ENCODE measurements at places on chromosomes 12 and 14.
A peak's percentile ranks its signal among the peaks of the same experiment; 100 is the strongest.

DNA sequence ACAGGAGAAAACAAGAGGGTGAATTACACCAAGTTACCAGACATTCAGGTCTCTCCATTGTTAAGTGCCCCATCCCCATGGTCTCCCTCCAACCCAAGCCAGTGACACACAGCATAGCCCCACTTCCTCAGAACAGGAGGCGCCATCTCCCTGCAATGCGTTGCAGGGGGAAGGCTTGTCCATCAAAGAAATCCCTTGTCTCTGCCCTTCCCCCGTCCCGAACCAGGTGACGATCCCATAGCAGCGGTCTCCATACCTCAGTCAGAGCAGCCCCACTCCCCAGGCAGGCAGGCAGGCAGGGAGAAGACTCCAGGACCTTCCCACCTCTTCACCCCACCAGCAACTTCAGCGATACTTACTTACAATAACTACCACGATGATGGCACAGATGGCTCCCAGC is 5.9 kb downstream of the VAMP1 start:
- DNase-seq = no peak

GRCh38 chr14:39302124-39302810 is 68.6 kb downstream of the MIA2 start:
- no peak for DNase-seq

DNA sequence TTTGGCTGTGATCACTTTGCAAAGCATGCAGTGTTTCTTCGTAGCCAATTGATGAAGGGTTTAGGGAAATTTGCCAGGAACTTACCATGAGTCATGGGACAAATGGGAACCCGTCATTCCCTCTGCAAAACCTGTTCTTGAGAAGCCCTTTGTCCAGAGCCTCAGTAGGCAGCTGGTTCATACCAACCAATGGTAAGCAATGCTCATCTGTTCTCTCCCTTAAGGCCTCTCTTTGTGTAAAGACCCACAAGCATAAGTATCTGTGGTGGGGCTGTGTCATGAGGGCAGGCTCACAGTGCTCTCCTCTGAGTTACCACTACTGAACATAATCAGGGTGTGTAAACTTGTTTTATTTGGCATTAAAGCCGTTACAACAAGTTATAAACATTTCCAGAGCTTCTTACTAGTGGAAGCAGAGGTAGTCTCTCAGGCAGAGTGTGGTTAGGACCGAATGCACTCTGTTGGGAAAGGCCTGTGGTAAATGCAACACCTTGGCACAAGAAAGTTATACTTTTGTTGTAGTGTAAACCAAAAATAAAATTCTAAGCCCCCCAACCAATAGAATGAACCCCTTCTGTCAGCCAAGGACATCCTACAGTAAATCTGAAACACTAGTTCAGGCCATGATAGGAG is 119.8 kb downstream of the SINHCAF start:
- DNase-seq = no peak

GRCh38 chr14:69325646-69326265 is 65.8 kb downstream of the GALNT16 start:
- no peak for DNase-seq

- DNase-seq = no peak
Observed at GRCh38 chr12:904010-904414, 45.5 kb downstream of the RAD52 start.

DNA sequence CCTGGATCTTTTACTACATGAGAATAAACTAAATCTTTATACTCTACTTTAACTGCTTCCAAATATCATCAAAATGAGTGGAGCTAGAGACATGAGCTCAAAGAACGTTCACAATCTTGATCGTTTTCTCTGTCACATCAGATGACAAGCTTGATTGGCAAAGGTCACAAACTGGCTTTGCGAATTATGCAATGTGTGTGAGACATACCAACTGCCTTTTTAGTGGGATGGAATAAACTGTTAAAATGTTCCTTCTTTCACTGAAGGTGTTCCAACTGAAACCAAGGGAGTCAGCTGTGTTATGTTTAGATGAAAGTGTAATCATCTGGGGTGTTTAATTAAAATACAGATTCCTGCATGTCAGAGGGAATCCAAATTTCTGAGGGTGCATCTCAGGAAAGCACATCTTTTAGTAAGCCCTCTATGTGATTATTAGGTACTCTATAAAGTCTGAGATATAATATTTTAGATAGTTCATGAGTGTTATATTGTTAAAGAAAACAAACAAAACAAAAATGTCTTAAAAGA is 21.9 kb downstream of the KITLG start:
- DNase-seq = no peak

DNA sequence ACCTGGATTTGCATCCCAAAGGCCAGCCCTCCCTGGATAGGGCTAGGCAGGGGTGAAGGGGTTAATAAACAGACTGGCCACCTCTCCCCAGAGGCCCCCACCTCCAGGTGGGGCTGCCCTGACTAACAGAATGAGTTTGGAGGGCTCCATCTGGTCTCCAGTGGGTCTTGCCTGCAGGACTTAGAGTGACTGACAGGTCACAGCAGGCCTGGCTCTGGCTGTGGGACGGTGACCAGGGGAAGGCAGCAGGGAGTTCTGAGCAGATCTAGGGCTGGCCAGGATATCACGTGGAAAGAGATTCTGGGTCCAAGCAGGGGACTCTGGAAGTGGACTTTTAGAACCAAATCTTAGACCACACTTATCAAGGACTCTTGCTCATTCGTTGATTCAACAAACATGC is 40.9 kb upstream of the LHX5 start:
- no peak for DNase-seq

GRCh38 chr12:25023808-25024207 is 74.9 kb upstream of the BCAT1 start:
- no peak for DNase-seq

DNA sequence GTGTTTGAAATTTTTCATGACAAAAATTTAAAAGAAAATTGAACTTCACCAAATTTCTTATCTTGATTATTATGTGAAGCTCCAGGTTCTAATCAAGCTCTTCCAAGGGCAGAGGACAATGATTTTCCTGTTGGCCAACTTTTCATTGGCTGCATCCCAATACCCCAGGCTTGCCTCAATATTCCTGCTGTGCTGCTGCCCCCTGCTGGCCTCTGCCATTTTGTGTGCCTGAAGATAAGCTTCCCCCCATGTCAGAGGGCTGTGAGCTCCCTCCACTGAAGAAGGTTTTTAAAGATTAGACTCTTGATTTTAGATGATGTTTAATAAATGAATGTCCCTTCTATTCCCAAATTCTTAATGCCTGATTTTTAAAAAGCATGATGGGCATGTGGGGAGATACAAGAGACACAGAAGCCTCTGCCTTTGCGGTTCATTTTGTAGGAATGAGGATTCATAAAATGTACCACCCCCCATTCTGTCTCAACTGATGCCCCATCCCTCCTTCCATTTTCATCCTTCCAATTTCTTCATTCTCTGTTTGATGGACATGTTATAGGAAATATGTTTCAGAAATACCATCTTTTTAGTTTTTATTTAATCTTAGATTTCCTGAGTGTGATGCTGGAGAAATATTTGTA is 76.7 kb upstream of the RGS6 start:
- DNase-seq = peak; percentile 71

DNA sequence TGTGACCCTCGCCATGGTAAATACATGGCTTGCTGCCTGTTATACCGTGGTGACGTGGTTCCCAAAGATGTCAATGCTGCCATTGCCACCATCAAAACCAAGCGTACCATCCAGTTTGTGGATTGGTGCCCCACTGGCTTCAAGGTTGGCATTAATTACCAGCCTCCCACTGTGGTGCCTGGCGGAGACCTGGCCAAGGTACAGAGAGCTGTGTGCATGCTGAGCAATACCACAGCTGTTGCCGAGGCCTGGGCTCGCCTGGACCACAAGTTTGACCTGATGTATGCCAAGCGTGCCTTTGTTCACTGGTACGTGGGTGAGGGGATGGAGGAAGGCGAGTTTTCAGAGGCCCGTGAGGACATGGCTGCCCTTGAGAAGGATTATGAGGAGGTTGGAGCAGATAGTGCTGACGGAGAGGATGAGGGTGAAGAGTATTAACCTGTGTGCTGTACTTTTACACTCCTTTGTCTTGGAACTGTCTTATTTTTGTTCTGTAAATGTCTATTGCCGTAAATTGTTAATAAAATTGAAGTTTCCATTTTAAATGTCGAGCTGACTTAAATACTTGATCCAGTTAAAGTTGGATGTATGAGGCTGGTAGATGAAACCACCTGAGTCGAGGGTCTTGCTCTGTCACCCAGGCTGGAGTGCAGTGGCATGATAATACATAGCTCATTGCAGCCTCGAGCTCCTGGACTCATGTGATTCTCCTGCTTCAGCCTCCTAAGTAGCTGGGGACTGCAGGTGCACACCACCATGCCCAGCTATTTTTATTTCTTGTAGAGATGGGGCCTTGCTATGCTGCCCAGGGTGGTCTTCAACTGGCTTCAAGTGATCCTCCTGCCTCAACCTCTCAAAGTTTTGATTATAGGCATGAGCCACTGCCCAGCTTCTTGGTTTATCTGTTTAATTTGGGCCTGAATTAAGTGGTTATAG is 8.2 kb downstream of the TUBA1C start:
- no peak for DNase-seq

DNA sequence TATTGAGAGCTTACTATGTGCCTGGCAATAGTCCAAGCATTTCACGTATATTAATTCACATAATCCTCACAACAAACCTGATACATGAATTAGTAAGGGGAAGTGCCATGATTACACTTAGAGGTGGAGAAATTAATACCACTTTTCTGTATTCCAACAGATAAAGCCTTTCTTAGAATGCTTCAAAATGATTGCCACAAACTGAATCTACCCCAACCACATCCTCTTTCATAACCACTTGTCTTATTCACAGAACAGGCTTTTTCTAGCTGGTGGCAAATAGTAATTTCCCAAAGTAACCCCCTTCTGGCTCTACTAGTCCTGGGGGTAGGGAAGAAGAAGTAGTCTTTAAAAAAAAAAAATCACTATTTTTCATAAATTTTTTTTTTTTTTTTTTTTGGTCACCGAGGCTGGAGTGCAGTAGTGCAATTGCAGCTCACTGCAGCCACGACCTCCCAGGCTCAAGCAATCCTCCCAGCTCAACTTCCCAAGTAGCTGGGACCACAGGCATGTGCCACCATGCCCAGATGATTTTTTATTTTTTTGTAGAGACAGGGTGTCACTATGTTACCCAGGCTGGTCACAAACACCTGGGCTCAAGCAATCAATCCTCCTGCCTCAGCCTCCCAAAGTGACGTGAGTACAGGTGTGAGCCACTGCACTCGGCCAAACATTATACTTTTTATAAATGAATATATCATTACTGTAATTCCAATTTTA is 59.0 kb upstream of the ARID2 start:
- no peak for DNase-seq

- no peak for DNase-seq
Observed at GRCh38 chr14:40757376-40757950, 849.2 kb upstream of the LRFN5 start.

GRCh38 chr12:79514730-79515529 is 175.8 kb downstream of the PAWR start:
- DNase-seq = no peak

- DNase-seq = no peak
Observed at GRCh38 chr12:95463050-95463449, 10.9 kb upstream of the METAP2 start.
